ENCODE measurements at places on chromosomes 11 and 22.
A peak's percentile ranks its signal among the peaks of the same experiment; 100 is the strongest.

DNA sequence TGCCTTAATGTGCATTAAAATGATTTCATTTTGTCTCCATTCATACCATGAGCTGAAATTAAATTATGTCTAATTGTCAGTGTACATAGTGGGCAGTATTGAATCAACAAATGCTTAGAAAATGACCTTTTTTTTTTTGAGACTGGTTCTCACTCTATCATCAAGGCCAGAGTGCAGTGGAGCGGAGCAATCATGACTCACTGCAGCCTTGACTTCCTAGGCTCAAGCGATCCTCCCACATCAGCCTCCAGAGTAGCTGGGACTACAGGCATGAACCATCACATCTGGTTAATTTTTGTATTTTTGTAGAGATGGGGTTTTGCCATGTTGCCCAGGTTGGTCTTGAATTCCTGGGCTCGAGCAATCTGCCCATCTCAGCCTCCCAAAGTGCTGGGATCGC lies 117.0 kb upstream of the BLID start:
- DNase-seq, result no peak

DNA sequence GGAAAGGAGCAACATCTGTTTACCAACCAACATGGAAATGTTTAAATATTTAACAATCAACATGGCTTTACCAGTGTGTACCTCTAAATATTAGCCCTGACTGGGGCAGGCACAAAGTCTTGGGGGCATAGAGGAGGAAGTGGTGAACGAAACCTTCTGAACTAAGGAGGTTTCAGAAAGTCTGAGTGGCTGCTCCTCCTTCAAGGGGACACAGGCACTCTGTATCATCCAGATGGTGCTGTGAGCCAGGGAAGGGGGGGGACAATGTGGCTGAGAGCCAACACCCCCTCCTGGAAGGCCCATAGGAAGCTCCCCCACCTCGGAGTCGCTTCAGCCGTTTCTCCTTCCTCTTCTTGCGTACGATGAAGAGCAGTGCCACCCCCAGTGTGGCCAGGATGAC lies 107.7 kb downstream of the CEP164 start:
- no peak for DNase-seq

DNA sequence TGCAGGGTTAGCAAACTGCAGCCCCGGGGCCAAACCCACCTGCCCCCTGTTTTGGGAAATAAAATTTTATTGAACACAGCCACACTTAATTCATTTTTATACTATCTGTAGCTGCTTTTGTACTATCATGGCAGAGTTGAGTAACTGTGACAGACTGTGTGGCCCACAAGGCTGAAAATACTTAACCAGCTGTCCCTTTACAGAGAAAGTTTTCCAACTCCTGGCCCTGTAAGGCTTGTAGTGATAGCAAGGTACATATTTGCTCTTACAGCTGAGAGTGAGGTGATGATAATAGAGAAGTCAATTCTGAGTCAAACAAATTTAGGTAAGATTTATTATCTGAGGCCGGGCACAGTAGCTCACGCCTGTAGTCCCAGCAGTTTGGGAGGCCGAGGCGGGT lies 87.4 kb upstream of the SLC6A5 start:
- DNase-seq, result no peak

DNA sequence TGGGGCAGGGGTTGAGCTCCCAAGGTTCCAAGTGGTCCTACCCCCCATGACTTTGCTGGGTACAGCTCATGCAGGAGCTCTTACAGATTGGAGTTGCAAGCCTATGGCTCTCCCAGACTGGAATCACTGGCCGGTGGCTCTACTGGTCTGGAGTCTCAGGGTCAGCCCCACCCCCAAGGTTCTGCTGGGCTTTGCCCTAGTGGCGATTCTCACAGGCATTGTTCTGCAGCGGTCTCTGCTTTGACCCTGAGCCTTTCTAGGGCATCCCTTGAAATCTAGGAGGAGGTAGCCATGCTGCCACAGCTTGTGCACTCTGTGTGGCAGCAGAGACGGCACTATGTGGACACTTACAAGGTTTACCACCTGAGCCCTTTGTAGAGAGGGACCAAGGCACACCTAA lies 49.3 kb upstream of the HMGXB4 start:
- DNase-seq, result no peak

- no peak for DNase-seq
These were observed 967.1 kb downstream of the BRD1 start for GRCh38 chr22:48860557-48860956.

GRCh38 chr11:104106136-104106754 lies 57.7 kb downstream of the PDGFD start:
- DNase-seq, result no peak

DNA sequence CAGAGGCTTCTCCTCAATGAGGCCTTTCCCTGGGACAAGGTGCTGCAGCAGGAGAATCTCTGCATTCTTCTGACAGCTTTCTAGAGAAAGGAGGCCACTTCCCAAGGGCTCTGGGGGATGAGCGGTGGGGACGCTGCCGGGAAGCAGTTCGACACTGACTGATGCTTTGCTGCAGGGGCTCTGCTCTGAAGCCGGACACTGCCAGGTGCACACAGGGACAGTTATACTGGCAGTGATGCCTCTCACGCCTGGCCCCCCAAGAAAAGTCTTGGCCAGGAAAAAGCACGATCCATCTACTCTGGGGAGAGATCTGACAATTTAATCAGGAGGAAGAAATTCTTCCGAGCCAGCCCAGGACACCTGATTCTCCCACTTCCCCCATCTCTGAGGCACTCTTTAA lies 456.9 kb downstream of the OPCML start:
- no peak for DNase-seq

- DNase-seq, result peak; percentile 22
These were observed 25.9 kb downstream of the RAB6A start for GRCh38 chr11:73734993-73735392.

GRCh38 chr11:20360650-20361049 lies 2.9 kb upstream of the HTATIP2 start:
- no peak for DNase-seq

DNA sequence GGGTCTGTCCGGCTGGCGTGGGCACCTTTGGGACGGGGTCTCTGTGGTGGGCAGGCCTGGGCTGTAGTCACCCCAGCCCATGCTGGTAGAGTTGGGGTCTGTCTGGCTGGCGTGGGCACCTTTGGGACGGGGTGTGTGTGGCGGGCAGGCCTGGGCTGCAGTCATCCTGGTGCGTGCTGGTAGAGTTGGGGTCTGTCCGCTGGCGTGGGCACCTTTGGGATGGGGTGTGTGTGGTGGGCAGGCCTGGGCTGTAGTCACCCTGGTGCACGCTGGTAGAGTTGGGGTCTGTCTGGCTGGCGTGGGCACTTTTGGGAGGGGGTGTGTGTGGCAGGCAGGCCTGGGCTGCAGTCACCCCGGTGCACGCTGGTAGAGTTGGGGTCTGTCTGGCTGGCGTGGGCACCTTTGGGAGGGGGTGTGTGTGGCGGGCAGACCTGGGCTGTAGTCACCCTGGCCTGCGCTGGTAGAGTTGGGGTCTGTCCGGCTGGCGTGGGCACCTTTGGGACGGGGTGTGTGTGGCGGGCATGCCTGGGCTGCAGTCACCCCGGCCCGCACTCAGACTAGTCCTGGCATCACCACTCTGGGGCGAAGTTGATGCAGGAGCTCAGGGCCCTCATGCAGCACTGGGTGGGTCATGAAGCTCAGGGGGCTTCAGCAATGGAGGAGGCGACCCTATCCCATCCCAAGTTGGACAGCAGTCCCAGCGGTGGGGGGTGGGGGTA lies 19.3 kb downstream of the PRR33 start:
- DNase-seq, result no peak

GRCh38 chr11:25593221-25593620 lies 738.7 kb upstream of the ANO3 start:
- DNase-seq, result no peak

DNA sequence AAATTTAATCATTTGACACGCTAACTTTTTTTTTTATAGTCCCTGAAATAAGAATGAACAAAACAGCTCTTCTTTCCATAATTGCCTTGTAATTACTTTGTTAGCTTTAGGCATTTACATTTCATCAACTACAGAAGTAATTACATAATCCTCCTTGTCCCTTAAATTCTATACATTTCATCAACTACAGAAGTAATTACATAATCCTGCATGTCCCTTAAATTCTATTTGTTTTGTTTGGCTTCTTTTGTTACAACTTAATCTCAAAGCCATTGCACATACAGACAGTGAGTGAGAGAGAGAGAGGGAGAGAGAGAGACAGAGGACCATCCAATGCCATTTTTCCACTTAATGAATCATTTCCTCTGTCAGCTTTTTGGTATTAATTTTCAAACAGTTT lies 873.2 kb downstream of the METTL15 start:
- peak; percentile 4 for DNase-seq

- peak; percentile 82 for DNase-seq
These were observed 8.7 kb downstream of the SPTBN2 start for GRCh38 chr11:66720223-66720898.

GRCh38 chr11:19827399-19828135 lies 114.9 kb downstream of the NAV2 start:
- no peak for DNase-seq

- DNase-seq, result no peak
These were observed 96.0 kb downstream of the PARVA start for GRCh38 chr11:12473381-12473780.

- peak; percentile 69 for DNase-seq
These were observed 8.0 kb upstream of the SLC43A3 start for GRCh38 chr11:57434640-57435546.

DNA sequence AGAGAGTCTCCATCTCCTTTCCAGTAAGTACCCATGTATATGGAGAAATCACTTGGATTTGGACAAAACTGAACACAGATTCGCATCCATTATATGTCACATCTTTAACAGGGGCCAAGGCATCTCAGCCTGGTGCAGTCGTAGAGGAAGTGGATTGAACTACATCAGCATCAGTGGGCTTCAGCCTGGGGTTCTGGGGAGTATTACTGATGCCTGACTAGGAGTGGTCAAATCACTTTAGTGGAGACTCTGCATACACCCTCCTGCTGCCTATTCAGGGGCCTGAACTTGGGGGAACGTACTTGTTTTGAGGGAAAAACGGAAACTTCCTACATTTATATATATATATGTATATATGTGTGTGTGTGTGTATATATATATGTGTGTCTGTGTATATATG lies 72.8 kb downstream of the GAB4 start:
- DNase-seq, result no peak

GRCh38 chr11:115042002-115042401 lies 363.7 kb downstream of the NXPE2 start:
- no peak for DNase-seq

DNA sequence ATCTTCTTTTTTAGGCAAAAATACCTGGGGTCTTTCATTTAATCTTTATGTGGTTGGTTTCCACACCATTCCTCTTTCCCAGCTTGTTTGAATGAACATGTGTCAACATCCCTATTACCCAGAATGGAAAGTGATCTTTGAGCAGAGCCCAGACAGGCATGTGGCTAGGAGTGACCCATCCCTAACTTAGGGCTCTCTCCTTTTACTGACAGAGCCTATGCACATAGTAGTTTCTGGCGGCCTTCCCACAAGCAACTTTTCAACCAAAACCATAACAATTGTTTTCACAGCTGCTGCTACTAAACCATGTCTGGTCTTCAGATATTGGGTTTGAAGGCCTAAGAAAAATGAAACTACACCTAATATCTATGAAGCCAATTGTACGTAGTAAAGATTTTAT lies 107.5 kb downstream of the TENM4 start:
- DNase-seq, result no peak

- no peak for DNase-seq
These were observed 332.0 kb downstream of the TENM4 start for GRCh38 chr11:79108851-79109250.

GRCh38 chr22:37519268-37520195 lies at the start of gene CARD10:
CARD10 (minus strand) TSS chr22:37519415; CDS start chr22:37519200, 215 bp downstream.
- no peak for DNase-seq

- no peak for DNase-seq
These were observed 9.9 kb downstream of the SYT9 start for GRCh38 chr11:7261578-7261977.

DNA sequence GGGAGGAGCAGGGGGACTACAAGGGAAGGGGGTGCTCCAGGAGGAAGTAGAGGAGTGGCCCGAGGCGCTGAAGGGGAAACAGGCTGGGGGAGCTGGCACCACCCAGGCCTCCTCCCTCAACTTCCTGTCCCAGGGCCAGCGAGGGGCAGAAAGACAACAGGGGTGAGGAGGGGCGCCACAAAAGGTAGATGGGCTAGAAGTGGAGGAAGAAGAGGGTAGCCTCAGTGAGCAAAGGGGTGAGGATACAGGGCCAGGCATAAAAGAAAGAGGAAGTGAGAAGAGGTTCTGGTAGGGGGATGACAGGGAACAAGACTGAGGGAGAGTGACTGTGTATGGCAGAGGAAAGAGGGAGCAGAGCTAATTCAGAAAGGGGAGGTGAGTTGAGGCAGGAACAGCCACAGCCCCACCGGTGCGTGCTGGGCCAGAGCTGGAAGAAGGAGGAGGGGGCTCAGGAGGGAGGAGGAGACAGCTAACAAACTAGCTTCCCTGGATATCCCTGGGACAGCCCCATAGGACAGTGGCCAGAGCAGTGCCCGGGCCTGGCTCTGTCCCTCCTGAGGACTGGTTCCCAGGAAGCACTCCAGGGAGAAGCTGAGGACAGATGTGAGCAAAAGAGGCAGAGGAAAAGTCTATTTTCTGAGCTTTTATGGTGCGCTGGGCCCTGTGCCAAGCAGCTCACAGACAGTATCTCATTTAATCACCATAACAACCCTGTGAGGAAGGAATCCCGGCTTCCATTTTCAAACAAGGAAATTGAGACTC lies 8.5 kb downstream of the DCHS1 start:
- DNase-seq, result no peak

GRCh38 chr11:128336203-128336602 lies 251.2 kb downstream of the ETS1 start:
- DNase-seq, result no peak

DNA sequence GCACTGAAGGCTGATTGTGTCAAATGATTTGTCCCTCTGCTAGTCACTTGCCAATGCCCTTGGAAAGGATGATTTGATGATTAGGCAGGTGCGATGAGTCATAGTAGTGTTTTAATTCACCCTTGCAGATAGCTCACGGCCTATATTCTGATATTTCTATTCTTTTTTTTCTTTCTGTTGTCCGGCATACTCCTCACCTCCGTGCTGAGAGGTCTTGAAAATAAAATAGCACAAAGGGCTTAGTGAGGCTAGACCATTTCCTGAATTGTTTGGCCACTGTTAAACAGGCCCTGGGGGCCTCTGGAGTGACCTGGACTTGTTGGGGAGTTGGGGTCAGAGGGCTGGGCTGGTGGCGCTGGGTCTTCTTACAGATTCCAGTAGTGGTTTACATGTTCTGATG lies 99.8 kb downstream of the ZBTB16 start:
- DNase-seq, result peak; percentile 36

DNA sequence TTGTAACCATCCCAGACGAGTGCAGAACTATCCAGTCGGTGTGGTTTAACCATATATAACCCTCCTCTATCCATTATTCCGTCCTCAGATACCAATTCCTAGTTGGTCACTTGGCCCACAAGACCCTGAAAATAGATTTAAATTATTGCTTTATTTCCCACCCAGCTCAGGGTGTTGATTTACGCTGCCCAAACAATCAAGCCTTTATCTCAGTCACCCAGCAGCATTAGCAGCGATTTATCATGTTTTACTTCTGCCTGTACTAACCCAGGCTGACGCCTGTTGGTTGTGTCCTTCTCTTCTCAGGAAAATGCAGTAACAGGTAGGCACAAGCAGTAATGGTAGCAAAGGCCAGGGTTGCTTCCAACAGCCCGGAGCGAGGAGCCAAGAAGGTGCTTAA lies 81.2 kb downstream of the DSCAML1 start:
- no peak for DNase-seq

GRCh38 chr11:76903325-76903724 lies 42.6 kb downstream of the ACER3 start:
- DNase-seq, result peak; percentile 38

Data from foreskin keratinocyte (primary cell).